ENCODE measurements at places on chromosomes 7 and 10.

- peak; percentile 54 for DNase-seq
Measured at GRCh38 chr10:89217057-89217990, 10.2 kb upstream of the CH25H start.

DNA sequence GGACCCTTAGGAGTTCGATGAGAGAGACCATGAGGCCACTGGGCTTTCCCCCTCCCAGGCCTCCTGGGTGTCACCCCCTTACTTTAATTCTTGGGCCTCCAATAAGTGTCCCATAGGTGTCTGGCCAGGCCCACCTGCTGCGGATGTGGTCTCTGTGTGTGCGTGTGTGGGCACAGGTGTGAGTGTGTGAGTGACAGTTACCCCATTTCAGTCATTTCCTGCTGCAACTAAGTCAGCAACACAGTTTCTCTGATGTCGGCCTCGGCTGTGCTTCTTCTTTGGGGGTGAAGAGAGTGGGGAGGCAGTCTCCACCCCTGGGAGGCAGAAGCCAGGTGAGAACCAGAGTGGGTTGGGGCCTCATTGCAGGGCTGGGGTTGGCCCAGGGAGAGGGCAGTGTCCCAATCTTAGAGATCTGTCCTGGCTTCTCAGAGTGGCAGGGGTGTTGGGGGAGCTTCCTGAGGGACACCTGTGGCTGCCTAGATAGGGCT lies 1.5 kb downstream of the PVRIG start:
- no peak for DNase-seq

GRCh38 chr7:135199439-135199838 lies 11.9 kb downstream of the WDR91 start:
- no peak for DNase-seq

- DNase-seq, result no peak
Measured at GRCh38 chr10:85606401-85606800, 760.2 kb downstream of the GRID1 start.

GRCh38 chr7:143381427-143382125 lies 431 bp downstream of the ZYX start:
- DNase-seq, result peak; percentile 33

Measured in NCI-H460 (cell line).